H1 (cell line): ENCODE measurements at places on chromosomes 1 and 21. TPM values are rescaled to one million over a fixed set of nuclear protein-coding genes. Genes with fewer than 3 reads are reported as not detected.

Gene GOLT1A
- 6.9 and 7.5 TPM in 2 replicates for total RNA-seq

Gene GIPC2
- 0.69 and 1.9 TPM in 2 replicates for total RNA-seq

Gene SLC5A9
- total RNA-seq, result not detected in 2 replicates

GRCh38 chr1:213375002-213375401 is 324.0 kb downstream of the RPS6KC1 start:
- DNase-seq, result no peak
- no peaks in the 10 kb centered on the region for H3K36me3 ChIP-seq
- no peaks in the 10 kb centered on the region; the same call in 1 of the 2 replicates for H3K4me1 ChIP-seq
- no peaks in the 10 kb centered on the region for H3K27me3 ChIP-seq

DNA sequence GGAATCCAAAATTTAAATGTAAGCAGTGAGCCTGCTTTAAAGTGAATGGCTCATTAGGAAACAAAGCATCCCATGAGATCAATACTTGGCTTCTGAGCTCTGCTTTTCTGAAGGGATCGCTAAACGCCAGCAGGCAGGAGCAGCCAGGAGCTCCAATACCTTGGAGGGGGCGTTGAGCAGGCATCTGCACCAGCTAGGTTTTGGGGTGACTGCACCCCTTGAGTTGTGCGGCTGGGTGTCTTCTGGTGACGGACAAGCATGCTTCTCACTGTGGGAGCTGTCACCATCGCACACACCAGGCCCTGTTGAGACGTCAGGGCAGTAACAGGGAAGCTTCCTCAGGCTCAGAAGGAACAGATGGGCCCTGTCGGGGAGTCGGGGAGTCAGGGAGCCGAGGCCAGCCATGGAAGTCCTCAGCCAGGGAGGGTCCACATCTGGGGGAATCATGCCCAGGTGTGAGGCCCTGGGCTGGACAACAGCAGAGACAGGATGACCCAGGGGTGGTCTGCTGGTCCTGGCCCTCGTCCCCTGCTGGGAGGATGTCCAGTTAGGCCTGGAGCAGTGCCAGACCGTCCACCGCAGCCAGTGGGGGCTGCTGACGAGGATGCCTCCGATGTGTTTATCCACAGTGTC is 57.9 kb upstream of the ADARB1 start:
- no peaks in the 10 kb centered on the region for H3K36me3 ChIP-seq
- no peak overlapping the region for H3K4me3 ChIP-seq
- peaks cover 24% of the 10 kb centered on the region for H3K4me1 ChIP-seq
- H3K27ac ChIP-seq, result no peak overlapping the region
- peaks cover 36% of the 10 kb centered on the region for H3K27me3 ChIP-seq
- no peak for DNase-seq

GRCh38 chr1:11406845-11407244 is 72.1 kb upstream of the DISP3 start:
- H3K27ac ChIP-seq, result no peak overlapping the region
- H3K36me3 ChIP-seq, result no peaks in the 10 kb centered on the region
- DNase-seq, result no peak
- H3K27me3 ChIP-seq, result no peaks in the 10 kb centered on the region

DNA sequence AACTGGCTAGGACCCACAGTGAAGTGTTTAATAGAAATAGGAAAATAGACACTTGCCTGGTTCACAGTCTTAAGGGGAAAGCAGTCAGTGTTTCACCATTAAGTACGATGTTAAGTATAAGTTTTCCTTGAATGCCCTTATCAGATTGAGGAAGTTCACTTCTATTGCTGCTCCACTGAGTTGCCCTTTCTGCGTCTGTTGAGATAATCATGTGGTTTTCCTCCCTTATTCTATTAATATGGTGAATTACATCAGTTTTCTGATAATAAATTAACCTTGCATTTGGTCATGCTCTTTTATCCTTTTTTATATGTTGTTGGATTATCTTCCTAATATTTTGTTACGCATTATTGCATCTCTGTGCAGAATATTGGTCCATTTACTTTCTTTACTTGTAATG is 21.4 kb downstream of the UTS2 start:
- peaks cover 6% of the 10 kb centered on the region; the same call in 1 of the 2 replicates for H3K36me3 ChIP-seq
- H3K27me3 ChIP-seq, result no peaks in the 10 kb centered on the region
- DNase-seq, result no peak
- no peak overlapping the region for H3K27ac ChIP-seq
- no peaks in the 10 kb centered on the region for H3K4me1 ChIP-seq
- H3K4me3 ChIP-seq, result no peak overlapping the region

DNA sequence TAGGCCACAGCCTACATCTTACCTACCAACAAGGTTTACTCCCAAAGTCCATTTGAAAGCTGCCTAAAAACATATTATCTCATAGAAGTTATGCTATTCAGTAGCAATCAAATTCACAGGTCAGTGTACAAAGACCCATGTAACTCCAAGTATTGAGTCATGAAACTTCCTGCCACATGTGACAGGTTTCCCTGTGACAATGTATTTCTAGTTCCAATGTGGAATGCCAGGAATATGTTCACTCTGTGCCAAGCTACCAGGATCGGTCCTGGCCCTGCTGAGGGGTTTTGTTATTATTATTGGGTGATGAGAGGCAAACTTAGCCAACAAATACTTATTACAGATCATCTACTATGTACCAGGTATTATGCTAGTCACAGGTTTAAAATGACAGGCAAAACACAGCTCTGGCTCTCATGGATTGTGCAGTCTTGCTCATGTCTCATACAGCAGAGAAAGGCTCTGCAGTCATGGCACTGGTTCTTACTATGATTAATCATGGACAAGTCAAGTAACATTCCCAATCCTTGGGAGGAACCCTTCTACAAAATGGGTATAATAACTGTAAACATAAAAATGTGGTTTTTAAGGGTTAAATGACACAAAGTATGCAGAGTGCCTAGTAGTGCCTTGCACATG is 22.5 kb downstream of the DPH5 start:
- DNase-seq, result no peak
- no peak overlapping the region for H3K27ac ChIP-seq
- H3K27me3 ChIP-seq, result no peaks in the 10 kb centered on the region
- H3K36me3 ChIP-seq, result peaks cover 14% of the 10 kb centered on the region

DNA sequence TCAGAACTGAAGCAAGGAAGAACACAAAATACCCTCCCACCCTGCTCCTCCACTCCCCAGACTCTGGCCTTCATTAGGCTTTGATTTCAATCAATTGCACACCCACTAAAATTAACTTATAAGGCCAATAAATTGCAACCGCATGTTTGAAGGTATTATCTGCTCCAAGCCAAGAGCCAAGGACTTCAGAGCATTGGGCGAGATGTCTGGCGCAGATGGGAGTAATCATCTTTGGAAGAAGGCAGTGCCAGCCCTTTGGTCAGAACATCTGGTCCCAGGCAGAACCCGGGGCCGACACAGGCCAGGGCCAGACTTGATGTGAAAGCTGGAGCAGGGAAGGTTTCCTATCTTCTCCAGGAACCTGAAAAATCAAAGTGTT is 60.0 kb downstream of the SLC66A1 start:
- DNase-seq, result no peak
- no peak overlapping the region for H3K4me3 ChIP-seq
- no peaks in the 10 kb centered on the region for H3K27me3 ChIP-seq
- no peak overlapping the region for H3K27ac ChIP-seq
- peaks cover 3% of the 10 kb centered on the region; the same call in 1 of the 2 replicates for H3K36me3 ChIP-seq
- no peaks in the 10 kb centered on the region for H3K4me1 ChIP-seq

- H3K36me3 ChIP-seq, result no peaks in the 10 kb centered on the region
- H3K27me3 ChIP-seq, result no peaks in the 10 kb centered on the region
- H3K4me3 ChIP-seq, result no peak overlapping the region
- no peak for DNase-seq
- no peaks in the 10 kb centered on the region for H3K4me1 ChIP-seq
- no peak overlapping the region for H3K27ac ChIP-seq
Observed at GRCh38 chr1:95139039-95139438, 21.9 kb downstream of the TLCD4 start.

GRCh38 chr1:184629266-184629665 is 125.4 kb downstream of the EDEM3 start:
- no peaks in the 10 kb centered on the region for H3K4me1 ChIP-seq
- H3K4me3 ChIP-seq, result no peak overlapping the region
- no peak for DNase-seq
- no peaks in the 10 kb centered on the region for H3K27me3 ChIP-seq
- no peaks in the 10 kb centered on the region; the same call in 1 of the 2 replicates for H3K36me3 ChIP-seq

- H3K27ac ChIP-seq, result no peak overlapping the region
- no peaks in the 10 kb centered on the region; the same call in 1 of the 2 replicates for H3K27me3 ChIP-seq
- no peak overlapping the region for H3K4me3 ChIP-seq
- H3K4me1 ChIP-seq, result no peaks in the 10 kb centered on the region
Observed at GRCh38 chr1:117570988-117571409, 34.8 kb upstream of the TENT5C start.

GRCh38 chr1:46523496-46524353 is 27.7 kb downstream of the KNCN start:
- no peak for DNase-seq
- peaks cover 49% of the 10 kb centered on the region for H3K4me1 ChIP-seq
- no peak overlapping the region for H3K27ac ChIP-seq
- H3K4me3 ChIP-seq, result no peak overlapping the region

DNA sequence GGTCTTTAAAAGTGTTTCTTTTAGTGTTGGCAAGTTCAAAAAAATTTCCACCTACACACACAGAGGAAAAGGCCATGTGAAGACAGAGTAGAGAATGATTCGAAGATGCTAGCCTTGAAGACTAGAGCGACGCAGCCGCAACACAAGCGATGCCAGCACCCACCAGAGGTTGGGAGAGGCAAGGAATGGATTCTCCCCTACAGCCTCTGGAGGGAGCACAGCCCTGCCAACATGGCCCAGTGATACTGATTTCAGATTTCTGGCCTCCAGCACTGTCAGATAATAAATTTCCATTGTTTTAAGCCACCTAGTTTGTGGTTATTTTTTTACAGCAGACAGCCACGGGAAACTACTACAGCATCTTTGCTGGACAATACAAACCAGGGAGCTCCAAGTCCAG is 6.9 kb upstream of the ADAR start:
- H3K4me1 ChIP-seq, result peaks cover 19% of the 10 kb centered on the region
- no peak for DNase-seq
- no peak overlapping the region for H3K4me3 ChIP-seq
- no peak overlapping the region for H3K27ac ChIP-seq

DNA sequence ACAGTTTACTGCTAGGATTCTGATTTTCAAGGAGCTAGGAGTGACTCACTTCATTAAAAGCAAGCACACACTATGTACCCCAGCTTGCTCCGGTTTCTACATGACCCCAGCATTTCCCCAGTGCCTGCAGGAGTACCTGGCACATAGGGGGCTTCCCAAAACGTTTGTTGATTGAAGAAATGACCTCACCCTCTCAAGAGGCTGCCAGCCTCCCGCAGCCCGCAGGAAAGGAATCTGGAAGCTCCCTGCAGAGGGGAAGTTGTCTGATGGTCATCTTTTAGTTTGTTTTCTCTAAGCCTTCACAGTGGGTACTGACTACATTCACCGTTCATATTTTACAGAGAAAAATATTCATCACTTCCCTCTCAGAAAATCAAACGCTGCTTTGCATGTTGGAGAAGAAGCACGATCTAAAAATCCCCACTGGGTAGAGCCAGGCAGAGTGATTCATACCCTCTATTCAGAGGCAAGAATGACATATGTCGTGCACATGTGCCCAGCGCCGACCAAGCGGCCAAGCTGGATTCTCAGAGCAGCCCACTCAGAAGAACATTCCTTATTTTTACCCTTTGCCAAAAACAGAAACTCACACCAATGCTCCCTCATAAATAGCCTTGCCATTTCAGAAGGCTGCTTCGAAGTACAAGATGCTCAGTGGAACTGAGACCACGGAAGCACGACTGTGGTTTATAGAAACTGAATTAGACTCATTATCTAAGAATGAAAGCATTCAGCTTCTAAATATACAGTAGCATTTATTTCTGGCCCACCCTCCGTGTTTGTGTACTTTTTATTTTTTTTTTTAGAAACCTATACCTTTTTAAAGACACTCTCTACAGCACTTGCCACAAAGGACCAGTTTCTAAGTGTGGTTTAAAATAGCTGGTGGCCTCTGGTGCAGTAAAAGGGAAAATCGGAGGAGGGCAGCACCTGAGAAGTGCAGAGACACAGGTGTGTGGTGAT is 143.2 kb downstream of the MIS18A start:
- H3K4me1 ChIP-seq, result no peaks in the 10 kb centered on the region
- no peaks in the 10 kb centered on the region for H3K27me3 ChIP-seq
- H3K4me3 ChIP-seq, result no peak overlapping the region
- no peak overlapping the region for H3K27ac ChIP-seq
- H3K36me3 ChIP-seq, result no peaks in the 10 kb centered on the region
- DNase-seq, result peak; percentile 31

GRCh38 chr1:25369241-25369640 is 31.1 kb downstream of the TMEM50A start:
- no peak overlapping the region for H3K4me3 ChIP-seq
- H3K27ac ChIP-seq, result no peak overlapping the region
- H3K27me3 ChIP-seq, result no peaks in the 10 kb centered on the region
- no peak for DNase-seq
- H3K4me1 ChIP-seq, result no peaks in the 10 kb centered on the region

GRCh38 chr1:9357958-9358357 is 65.3 kb downstream of the SPSB1 start:
- no peak overlapping the region for H3K27ac ChIP-seq
- H3K27me3 ChIP-seq, result no peaks in the 10 kb centered on the region
- H3K4me3 ChIP-seq, result no peak overlapping the region
- no peaks in the 10 kb centered on the region for H3K36me3 ChIP-seq

GRCh38 chr1:206563367-206564207 is 48.7 kb downstream of the EIF2D start:
- H3K27ac ChIP-seq, result no peak overlapping the region
- no peaks in the 10 kb centered on the region for H3K36me3 ChIP-seq
- DNase-seq, result no peak
- peaks cover under 1% of the 10 kb centered on the region for H3K4me1 ChIP-seq
- H3K4me3 ChIP-seq, result no peak overlapping the region

DNA sequence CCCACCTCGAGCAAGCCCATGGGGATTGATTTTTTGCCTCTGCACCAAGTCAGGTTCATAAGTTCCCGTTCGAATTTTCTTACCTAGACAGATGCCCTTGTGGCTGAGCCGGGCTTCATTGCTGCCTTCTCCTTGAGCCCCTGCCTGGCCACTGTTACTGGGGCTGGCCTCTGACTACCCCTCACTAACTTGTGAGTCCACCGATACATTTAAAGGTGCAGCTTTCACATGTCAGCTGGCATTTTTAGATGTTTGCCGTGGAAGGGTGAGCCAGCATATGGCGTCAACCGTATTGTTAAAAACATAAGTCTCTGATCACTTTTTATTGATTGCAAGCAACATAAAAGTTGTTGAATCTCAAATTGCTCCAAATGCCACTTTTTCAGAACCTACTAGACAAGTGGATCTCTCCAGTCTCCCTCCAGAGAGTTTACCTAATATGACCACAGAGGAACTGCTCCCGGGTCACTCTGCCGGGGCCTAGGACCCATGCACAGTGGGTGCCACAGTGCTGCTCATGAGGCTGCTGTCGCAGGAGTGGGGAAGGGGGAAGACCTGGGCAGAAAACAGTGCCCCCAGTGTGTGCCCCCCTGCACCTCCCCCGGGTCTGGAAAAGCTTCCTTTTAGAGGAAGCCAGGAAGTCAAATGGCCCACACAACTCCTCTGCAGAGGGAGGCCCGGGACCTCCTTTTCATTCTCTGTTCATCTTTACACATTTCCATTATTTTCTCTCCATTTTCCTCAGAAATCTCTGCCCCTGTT is 18.8 kb downstream of the MX1 start:
- no peak overlapping the region for H3K4me3 ChIP-seq
- DNase-seq, result no peak
- no peak overlapping the region for H3K27ac ChIP-seq
